AG09309 (cell line): ENCODE measurements at places on chromosomes 16 and 17.

- DNase-seq: no peak
Measured at GRCh38 chr17:82094931-82095776, 2.9 kb downstream of the FASN start.

DNA sequence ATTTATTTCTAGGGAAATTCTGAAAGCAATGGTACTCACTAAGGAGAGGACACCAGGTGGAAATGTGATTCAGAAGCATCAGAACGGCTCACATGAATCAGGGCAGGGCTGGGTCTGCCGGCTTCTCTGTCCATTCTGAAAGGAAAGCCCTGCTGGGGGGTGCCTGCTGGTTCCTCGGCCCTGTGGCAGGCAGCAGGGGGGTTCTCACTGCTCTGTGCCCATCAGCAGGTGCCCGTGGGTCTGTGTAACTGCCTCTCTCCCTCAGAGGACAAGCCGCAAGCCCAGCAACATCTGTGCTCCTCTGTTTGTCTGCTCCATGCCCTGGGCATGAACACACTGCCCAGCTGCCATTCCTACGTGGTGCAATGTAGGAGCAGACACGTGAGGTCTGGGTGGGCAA, 74.9 kb upstream of the ZNF423 start:
- DNase-seq: no peak

DNA sequence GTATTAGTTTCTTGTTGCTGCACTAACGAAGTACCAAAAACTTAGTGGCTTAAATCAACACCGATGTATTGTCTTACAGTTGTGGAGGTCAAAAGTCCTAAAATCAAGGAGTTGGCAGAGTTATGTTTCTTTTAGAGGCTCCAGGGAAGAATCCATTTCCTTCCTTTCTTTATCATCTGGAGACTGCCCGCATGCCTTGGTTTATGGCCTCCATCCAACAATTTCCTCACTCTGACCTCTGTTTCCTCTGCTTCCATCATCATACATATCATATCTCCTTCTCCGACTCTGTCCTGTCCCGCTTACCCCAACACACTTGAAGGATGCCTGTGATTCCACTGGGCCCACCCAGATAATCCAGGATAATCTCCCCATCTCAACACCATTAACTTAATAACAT, 627.8 kb downstream of the KCNJ2 start:
- no peak for DNase-seq

GRCh38 chr16:9192746-9193145, 101.3 kb downstream of the HAPSTR1 start:
- no peak for DNase-seq

DNA sequence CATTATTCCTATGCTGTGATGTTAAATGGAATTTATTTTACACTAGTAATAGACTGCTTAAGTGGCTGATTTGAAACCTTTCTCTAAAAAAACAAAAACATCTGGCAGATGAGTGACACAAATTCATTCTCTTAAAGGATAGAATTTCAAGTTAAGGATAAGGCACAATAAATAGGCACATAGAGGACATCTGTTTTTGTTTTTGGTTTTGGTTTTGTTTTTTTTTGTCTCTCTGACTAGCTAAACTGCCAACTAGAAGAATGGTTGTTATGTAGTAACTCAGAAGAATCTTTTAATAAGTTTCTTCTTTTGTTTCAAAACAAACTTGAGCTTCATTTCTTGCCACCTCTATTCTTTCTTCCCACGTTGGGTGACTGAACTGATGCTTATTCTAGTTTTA, 5.1 kb upstream of the VPS4A start:
- DNase-seq: no peak

- no peak for DNase-seq
Measured at GRCh38 chr16:817001-817906, 16.7 kb upstream of the GNG13 start.

- no peak for DNase-seq
Measured at GRCh38 chr17:78525511-78526160, 51.6 kb downstream of the DNAH17 start.

DNA sequence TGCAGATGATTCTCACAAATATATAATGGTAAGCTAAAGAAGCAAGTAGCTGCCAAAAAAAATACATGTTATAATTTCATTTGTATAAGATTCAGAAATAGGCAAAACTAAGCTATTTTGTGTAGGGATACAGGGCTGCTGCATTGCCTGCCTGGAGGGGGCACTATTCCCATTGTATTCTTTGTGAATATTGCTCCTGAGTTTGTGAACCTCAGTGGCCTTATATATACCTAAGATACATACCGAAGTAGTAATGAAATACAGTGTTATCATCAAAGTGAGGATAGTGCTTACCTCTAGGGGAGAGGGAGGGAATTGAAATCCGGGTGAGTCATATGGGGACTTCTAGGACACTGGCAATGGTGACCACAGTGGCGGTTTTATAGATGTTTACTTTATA, 53.5 kb downstream of the C17orf58 start:
- no peak for DNase-seq

- DNase-seq: no peak
Measured at GRCh38 chr17:57750109-57750871, 5.2 kb upstream of the CCDC182 start.

DNA sequence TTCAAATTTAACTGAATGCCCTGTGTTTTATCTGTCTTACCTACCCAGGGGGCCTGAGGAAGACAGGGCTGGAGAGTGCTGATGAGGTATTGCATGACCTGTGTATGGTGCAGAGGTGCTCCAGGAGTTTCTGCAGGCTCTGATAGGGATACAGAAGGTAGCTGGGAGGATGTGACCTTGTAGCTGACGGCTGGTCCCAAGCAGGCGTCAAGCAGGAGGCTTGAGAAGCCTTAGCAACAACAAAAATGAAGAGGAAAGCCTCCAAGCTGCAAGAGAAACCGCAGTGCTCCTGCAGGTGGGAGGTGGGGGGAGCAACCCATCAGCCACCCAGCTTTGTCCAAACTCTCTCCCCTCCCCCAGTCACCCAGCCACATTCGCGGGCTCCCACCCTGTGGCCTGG, 40.4 kb downstream of the LAT start:
- no peak for DNase-seq

GRCh38 chr17:64496348-64496785, 487 bp downstream of the POLG2 start:
- DNase-seq: no peak

DNA sequence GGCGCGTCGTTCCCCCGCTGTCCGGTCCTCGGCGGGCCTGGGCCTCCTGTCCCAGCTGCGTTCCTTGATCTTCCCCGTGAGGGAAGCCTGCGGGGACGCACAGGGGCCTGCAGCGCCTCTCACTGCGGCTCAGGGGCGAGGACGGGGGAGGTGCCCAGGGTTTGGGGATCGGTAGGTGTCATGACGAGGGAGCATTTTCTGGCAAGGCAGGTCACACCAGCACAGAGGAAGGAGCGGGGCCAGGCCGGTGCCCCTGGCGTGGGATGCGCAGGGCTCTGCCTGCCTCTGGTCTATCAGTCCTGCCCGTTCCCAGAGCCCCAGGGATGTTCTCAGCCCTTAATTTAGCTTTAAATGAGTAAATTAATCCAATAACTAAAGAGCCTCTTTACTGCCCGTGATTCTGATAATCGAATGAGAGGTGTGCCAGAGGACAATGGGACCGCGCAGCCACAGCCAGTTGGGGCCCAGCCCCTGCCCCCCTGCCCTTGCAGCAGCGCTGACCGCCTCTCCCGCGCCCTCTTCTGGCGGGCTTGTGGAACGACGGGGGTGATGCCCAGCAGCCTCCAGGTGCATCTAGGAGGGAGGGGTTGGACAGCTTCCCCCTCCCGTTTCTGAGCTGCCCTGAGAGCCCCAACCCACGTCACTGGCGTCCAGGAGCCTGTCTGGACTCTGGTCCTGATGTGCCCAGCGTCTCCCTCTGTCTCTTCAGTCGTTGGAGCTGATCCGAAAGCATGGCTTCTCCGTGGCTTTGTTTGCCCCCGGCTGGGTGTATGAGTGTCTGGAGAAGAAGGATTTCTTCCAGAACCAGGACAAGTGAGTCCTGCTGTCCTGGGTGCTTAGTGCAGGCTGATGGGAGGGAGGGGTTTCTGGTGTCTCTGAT, 7.9 kb downstream of the ENGASE start:
- DNase-seq: no peak

DNA sequence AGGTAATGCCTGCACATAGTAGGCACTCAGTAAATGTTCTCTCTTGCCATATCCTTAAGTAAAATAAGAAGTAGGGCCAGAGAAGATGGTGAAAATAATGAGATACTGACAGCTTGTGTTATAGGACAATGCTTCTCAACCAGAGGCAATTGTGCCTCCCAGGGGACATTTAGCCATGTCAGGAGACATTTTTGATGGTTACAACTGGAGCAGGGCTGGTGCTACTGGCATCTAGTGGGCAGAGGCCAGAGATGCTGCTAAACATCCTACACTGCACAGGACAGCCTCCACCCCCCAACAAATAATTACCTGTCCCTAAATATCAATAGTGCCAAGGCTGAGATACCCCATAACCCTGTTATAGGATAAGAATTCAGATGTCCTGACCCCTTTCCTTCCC, 1.7 kb downstream of the RAD51D start:
- DNase-seq: no peak

GRCh38 chr17:18018411-18018921, 20.5 kb downstream of the ATPAF2 start:
- DNase-seq: no peak

DNA sequence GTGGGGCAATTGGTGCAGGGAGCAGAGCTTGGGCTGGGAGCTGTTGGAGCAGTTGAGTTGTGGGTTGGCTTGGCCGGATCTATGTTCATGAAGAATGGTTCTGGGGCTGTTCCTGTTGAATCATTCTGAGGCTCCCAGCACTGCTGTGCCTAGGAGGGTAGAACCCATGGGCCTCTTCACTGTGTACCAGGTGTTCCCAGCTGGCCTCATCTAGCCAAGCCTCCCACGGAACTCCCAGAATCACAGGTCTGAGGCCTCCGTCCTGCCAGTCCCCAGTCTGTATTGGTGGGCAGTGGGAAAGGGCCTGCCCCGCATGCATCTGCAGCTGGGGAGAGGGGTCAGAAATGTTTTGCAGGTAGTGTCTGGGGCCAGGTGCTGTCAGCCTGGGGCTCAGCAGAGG, 74.1 kb downstream of the MPRIP start:
- DNase-seq: no peak

DNA sequence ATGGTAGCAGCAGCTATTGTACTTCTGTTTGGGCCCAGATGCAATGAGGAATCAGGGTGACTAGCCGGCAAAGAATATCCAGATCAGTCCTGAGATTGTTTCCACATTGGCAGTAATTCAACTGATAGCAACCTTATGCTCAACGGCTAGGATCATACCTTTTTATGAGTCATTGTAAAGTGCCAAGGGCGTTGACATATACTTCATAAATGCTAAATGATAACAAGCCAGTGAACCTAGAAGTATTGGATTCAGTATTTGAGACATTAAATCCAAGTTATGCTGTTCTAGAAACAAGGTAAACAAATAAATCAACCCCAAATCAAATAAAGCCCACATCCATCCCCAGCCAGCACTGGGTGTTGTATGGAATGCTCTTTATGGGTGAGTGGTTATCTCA, 207.1 kb upstream of the ZFHX3 start:
- no peak for DNase-seq

- DNase-seq: no peak
Measured at GRCh38 chr17:65895969-65896368, 296.0 kb downstream of the CEP112 start.

- no peak for DNase-seq
Measured at GRCh38 chr17:40343219-40344119, 21.1 kb downstream of the GJD3 start.

DNA sequence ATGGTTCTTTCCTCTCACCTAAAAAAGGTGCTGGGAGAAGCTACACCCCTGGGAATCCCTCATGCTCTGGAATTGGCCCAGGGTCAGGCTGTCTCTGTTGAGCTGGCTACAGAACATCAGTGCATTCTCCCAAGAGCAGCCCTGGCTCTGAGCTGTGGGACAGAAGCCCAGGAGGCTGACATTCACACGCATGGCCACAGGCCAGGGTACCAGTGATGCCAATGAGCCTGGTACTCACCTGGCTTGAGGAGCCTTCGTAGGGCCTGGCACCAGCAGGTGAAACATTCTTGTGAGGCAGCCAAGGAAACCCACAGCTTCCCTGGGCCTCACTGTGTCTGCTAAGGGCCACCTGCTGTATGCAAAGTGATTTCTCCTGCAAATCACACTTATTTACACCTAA, 121.7 kb upstream of the CCL2 start:
- DNase-seq: no peak

DNA sequence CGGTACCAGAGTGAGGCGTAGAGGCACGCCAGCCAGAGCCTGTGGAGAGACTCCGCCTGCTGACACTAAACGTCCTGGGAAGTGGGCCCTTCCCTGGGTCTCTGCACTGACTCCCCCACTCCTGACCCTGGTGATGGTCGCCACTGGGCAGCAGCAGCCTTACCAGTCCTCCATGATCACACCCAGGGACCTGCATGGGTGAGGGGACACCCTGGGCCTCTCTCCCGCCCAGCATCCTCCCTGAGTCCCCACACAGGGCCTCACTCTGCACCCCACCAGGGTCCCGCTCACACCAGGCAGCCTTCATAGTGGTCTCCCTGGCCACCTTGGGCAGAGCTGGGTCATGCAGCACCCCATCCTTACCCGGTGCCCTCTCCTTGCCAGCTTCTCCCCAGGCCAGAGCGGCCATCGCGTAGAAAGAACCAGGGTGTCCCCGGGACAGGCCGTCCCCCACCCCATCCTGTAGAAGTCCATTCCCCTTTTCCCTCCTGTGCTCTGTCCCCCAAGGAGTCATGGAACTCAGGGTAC, 10.7 kb downstream of the RGS11 start:
- no peak for DNase-seq

DNA sequence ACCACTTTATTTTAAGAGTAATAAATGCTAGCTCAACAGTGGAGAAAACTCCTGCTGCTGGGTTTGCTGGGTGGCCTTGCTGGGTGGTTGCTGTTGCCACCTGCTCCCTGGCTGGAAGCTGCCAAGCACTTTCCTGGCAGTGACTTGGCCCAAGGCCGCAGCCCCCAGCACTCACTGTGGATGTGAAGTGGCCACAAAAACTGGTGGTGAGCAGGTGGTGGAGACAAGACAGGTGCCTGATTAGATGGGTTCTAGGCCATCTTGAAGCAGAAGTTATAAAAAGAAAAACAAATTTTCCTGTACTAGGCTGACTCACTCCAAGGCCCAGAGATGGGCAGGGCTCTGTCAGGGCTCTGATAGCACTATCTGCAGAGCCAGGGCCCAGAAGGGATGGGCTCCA, 224.7 kb upstream of the NLRP1 start:
- DNase-seq: no peak

- DNase-seq: no peak
Measured at GRCh38 chr16:9060225-9060624, 31.2 kb upstream of the HAPSTR1 start.

DNA sequence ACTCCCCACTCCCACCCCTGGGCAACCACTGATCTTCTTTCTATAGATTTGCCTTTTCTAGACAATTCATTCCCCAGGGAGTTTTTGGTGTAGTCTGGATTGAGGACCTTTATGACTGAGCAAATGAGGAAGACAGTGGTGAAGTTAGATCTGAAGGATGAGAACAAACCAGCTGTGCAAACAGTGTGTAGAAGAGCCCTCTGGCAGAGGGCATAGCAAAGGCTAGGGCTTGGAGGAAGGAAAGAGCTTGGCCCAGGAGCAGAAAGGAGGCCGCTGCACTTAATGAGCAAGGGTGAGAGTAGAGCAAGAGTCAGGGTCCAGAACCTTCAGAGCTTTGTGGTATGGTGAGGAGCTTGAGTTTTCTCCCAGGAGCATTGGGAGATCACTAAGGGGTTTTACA, 352.7 kb downstream of the CA10 start:
- DNase-seq: no peak
